ENCODE measurements at places on chromosomes 4 and X.

DNA sequence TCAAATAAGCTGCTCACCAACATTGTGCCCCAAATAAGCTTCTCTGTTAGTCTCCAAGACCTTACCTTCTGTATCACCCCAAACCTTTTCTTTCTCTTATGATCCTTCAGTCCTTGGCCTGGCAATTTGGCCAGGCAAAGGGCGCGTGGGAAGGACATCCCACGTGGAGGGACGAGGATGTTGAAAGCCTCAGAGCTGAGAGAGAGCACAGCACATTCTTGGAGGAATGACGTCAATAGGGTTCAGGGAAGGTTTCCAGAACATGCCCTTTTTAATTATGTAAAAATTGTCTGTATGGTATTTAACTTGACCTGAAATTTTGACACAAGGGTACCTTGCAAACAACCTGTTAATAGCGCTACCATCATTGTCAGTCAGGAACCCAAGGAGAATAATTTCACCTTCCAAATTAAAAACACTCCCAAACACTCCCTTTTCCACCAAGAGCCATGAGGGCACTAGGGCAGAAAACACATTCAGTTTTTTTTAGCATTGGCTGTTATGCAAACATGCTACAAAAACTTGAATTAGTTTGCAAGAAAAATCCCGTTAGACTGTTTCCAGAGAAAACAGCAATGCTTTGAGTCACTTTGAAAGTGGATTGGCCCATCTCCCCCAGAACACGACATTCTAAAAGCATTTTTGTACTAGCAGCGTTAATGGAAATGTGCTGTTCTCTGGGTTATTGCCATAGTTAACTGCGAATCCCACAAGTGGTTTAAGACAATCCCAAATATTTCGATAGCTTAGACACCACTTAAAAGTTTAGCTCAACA lies 183.2 kb upstream of the PUDP start:
- DNase-seq: no peak

DNA sequence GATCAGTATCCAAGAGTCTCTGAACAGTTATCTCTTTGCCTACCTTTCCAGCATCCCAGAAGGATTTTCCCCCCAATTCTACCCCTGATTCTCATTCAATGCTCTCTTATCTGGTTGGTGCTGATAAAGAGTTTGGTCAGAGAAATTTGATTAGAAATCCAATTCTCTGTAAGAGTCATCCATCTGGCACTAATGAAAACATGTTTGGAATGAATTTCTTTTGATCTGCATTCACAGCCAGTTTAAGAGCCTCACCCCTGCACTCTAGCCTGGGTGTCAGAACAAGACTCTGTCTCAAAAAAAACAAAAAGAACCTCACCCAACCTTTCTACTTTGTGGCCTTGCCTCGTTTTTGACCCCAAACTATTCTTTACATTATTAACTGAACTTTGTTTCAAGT lies 122.1 kb downstream of the MANBA start:
- DNase-seq: no peak

GRCh38 chrX:150525061-150525919 lies 43.1 kb upstream of the MTM1 start:
- DNase-seq: no peak

- DNase-seq: no peak
Observed at GRCh38 chr4:38514465-38515146, 149.4 kb upstream of the KLF3 start.

- no peak for DNase-seq
Observed at GRCh38 chr4:134326866-134327265, 125.3 kb upstream of the PABPC4L start.

DNA sequence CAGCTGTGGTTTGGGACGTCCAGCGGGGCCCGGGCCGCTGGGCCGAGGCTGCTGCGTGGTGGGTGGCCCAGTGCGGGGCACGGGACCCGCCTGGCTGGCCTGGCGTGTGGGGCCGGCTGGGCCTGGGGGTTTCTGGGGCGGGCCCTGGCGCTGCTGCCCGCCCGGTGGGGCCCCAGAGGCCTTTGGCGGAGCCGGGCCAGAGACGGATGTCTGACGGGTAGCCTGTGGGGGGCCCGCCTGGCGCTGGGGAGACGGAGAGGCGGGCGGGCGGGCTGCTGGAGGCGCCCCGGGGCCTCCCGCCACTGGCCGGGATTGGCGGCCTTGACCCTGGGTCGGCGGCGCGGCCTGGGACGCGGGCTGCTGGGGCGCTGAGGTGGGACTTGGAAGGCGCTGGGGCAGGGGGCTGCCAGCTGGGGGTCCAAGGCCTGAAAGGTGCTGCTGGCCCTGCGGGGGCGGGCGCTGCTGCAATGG lies 8.1 kb upstream of the TIMP1 start:
- DNase-seq: no peak

DNA sequence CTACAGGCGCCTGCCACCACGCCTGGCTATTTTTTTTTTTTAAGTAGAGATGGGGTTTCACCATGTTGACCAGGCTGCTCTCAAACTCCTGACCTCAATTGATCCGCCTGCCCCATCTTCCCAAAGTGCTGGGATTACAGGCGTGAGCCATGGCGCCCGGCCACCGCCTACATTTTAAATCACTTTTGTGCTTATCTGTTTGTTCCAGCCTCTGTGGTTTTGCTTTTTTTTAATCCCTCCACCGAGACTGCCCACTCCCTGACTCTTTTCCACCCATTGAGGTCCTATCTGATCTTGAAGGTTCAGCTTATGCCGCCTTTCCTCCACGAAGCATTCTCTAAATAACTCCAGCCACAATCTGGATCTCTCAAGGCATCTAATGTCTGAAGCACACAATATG lies 73.5 kb downstream of the CHRDL1 start:
- no peak for DNase-seq

DNA sequence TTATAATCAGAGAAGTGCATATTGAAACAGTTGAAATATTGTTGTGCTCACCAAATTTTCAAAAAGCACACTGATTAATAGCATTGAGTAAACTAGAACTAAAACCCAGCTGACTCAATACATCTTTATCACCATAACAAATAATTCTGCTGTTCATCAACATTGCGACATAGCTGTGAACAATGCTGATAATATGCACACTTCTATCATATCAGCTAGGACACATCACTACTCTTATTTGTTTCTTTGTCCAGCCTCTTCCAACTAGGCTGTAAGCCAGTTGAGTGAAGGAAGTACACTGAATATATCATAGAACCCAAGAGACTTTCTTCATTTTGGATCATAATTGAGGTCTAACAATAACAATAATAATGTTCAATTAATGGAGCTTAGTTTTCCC lies 349.7 kb downstream of the IQCM start:
- DNase-seq: no peak

GRCh38 chr4:118821590-118822293 lies 14.2 kb downstream of the SEC24D start:
- no peak for DNase-seq

- no peak for DNase-seq
Observed at GRCh38 chrX:40933706-40934425, 151.4 kb upstream of the USP9X start.

- no peak for DNase-seq
Observed at GRCh38 chr4:131207589-131207988, 1941.5 kb upstream of the PCDH10 start.

- no peak for DNase-seq
Observed at GRCh38 chr4:132998585-132999230, 150.4 kb upstream of the PCDH10 start.

DNA sequence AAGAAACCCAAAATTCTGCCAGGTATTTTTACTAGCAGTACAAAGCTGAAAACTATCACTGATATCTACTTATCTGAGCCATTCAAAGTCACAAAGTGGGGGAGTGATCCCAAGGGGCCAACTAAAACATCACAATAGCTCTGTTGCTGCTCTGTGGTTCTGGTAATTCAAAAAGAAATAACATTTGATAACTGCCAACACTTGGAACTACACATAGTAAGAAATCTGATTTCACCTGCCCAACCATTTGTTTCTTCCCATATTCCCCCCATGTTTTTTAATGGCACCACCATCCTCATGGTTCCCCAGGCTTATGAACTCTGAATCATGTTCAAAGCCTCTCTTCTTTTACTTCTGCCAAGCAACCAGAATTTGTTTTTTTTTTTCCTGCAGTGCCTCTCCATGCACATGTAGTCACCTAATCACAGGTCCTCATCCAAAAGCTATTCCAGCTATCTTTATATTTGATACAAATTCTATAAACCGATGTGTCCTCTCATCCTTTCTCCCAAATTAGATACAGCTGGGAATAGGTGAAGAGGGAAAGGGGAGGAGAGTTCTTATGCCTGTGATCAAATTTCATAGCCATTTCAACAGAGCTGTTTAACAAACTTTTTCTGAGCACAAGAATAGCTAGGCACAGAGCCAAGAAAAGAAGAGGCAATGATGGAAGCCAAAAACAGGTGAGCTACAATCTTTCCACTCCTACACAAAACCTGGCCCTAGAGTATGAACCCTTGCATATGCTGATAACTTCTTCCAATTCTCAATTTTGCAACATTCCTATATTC lies 7.7 kb downstream of the AMMECR1 start:
- no peak for DNase-seq

DNA sequence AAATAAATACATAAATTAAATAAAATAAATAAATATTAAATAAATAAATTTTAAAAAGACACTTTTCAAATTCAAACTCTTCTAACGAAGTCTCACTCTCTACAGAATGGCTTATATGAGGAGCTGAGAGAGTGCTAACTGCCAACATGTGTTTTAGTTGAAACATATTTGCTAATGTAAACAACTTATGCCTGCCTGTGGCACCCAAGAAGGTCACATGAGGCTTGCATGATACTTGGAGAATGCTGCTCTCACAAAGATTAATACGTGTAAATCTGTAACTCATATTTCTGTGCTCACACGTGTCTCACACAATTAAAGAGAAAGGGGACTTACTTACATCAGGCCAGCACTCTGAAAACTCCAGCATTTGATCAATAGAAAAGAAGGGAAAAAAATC lies 43.2 kb upstream of the PITX2 start:
- no peak for DNase-seq

- peak; percentile 8 for DNase-seq
Observed at GRCh38 chrX:22351966-22352365, 79.3 kb downstream of the CBLL2 start.

- DNase-seq: no peak
Observed at GRCh38 chrX:115892056-115892708, 278.4 kb upstream of the AGTR2 start.

DNA sequence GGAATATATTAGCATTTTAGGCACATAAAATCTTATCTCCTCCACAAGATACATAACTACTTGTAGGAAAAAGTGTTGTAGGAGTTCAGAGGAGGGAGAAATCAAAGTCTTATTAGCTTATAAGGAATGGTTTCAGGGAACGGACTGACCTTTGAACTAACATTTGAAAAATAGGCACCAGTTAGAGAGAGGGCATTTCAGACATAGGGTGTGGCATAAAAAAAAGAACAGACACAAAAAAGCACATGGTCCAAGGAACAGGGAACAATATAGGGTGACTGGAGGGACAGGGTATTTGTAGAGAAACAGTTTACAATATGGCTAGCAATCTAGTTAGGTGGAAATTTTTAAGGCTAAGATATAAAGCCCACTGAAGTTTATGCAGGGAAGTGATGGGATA lies 6.4 kb downstream of the ABCB7 start:
- no peak for DNase-seq

- peak; percentile 29 for DNase-seq
Observed at GRCh38 chr4:89438102-89438831, 130.7 kb upstream of the GPRIN3 start.

DNA sequence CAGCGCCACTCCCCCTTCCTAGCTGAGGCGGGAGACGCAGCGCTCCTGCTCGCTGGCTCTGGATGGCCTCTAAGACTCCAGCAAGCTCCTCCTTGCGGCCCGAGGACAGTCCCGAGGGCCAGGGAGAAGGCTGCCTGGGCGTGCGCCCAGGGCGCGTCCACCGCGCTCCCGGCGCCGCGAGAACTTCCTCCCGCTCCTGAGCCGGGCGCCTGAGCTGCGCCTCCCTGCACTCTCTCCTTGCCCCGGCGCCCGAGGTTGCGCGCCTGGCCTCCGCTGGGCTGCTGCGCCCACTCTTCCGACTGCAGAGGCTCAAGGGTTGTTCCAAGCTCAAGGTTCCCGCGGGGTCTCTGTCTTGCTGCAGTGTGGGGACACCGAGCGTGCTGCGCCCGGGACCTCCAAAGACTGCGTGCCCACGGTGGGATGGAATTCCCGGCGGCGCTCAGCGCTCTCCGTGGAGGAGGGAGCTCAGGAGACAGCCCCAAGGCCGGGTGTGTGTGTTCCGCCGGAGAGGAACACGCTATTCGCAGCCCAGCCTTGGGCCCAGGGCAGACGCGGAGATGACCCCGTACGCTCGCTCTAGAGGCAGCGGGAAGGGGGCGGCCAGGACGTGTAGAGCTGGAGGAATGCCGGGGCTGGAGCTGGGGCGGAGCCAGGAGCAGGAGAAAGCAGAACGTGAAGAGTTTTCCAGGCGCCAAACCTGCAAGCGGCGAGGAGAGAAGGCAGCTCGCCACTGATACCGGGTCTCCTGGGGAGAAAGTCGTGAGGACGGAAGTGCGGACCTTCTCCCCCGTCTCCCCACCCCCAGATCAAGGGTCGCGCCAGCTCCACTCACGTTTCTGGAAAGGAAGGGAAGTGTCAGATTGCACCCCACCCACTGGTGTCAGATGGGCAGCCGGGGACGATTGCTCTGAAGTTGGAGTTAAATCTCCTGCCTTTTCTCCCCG lies at the start of gene ARHGAP6:
ARHGAP6 (minus strand) TSS at position 753 of the 944 bp plus-strand sequence. CDS start 1,092 bp downstream, outside the sequence.
- peak; percentile 26 for DNase-seq

GRCh38 chr4:5930456-5930855 lies 37.6 kb upstream of the CRMP1 start:
- DNase-seq: no peak

DNA sequence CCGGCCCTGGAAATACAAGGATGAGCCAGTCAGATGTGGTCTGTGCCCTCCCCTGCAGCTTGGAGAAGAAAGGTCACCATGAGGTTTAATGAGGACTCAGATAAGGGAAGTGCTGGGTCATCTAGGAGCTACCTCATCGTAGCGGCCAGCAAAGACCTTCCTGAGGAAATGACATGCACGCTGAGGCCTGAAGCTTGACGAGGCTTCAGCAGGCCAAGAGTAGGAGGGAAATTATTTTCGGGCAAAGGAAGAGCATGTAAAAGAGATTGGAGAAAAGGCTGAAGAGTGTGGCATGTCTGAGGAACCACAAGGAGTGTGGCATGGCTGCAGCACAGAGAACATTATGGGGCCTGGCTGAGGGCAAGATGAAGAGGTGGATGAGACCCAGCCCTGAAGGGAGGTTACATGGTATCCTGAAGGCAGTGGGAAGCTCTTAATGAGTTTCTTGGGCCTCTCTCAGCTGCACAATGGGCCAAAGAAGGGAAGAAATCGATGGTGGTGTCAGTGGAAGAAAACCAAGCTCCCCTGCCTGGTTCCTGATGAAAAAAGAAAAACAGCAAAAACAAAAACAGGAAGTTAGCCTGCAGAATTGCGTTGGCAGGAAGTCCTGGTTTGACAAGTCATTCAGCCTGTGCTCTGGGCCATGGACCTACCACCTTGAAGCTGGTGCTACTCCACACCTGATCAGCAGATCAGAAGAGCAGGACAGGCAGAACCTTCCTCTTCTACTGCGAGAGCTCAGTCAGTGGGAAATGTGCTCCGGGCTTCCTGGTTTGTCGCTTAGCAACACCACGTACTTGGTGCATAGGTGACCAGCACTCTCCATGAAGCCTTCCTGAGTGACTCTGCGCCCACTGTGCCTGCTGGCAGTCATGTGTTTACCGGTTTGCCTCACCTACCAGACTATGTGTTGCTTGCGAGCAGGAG lies 134.5 kb upstream of the KLF3 start:
- DNase-seq: no peak

All from RCC 7860 (cell line).